ENCODE measurements at places on chromosomes 3 and 15.
A peak's percentile ranks its signal among the peaks of the same experiment; 100 is the strongest.

- DNase-seq: no peak
These were observed 37.9 kb downstream of the ADIPOQ start for GRCh38 chr3:186880406-186880805.

GRCh38 chr15:96337365-96338023 lies 7.0 kb downstream of the NR2F2 start:
- no peak for DNase-seq

DNA sequence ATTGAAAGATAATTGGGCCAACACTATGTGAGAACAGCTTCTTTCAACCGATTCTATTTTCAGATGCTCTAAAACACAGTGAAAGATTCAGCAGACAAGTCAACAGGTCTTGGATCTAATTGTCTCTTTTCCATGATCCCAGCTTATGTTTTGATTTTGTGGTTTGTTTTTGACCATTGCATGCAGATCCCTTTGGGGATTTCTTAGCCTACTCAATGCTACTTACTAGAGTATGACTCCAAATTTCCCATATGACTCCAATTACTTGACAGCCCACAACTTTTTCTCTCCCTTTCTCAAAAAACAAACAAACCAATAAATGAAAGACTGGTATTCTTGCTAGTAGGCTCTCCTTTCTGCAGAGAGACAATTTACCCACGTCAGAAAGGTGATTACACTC lies 67.1 kb downstream of the KCNH8 start:
- DNase-seq: no peak

DNA sequence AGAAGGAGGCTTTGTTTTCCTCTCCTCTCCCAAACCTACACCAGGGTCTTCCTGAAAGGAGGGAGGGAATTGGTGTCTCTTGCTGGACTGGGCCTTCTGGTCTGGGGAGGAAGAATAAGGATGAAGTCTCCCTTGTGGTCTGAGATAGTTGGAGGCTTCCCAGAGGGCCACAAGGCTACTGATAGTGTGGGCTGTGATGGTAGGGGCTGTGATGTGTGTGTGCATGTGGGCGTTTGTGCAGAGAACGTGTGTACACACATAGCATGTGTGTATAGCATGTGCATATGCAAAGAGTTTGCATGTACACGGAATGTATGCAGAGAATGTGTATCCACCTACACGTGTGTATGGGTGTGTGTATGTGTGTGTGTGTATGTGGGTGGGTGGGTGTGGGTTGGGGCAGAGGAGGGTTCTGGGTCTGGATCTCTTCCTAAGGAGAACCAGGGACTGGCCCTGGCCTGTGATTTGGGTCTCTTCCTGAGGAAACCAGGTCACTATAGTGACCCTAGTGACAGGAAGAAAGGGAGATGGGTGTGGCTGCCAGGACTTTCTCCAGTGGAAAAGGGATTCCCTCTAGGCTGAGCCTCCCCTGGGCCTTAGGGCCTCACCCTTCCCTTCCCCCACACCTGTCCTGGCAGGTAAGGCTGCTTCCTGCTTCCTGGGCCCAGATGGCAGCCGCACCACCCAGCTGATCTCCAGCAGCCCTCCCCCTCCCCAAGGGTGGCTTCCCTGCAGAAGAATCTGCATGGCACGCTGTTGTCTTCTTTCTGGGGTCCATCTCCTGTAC lies 1.7 kb downstream of the FLNB start:
- DNase-seq: peak; percentile 6

DNA sequence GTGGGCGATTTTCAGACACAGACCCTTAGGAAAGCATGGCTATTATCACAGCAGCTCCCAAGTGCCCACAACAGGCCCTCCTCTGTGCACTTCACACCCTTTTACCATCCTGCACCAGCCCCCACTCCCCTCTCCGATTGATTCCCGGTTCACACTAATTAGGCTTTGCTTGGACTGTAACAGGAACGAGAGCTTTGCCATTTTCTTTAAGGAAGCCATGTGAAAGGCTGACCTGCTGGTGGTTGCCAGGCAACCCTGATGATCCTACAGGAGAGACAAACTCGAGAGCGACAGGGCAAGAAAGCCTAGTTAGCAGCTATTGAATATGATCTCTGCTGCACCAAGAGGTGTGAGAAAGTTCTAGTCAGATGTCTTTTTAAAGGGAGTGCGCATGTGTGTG lies 28.2 kb upstream of the DET1 start:
- DNase-seq: peak; percentile 75

DNA sequence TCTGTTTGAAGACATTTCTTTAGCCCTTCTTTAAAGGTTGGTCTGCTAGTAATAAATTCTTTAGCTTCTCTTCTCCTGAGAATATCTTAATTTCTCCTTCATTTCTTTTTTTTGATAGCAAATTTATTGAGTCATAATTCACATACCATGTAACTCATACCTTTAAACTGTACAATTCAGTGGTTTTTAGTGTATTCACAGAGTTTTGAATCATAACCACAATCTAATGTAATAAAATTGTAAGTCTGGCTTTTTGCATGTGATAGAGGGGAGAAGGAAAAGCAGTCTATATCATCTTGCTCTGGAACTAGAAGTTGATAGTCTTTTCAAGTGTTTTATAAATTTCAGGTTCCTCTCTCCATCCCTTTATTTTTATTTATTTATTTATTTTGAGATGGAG lies 81.3 kb downstream of the APBA2 start:
- DNase-seq: no peak
